ENCODE measurements at places on chromosomes 3 and 15.

DNA sequence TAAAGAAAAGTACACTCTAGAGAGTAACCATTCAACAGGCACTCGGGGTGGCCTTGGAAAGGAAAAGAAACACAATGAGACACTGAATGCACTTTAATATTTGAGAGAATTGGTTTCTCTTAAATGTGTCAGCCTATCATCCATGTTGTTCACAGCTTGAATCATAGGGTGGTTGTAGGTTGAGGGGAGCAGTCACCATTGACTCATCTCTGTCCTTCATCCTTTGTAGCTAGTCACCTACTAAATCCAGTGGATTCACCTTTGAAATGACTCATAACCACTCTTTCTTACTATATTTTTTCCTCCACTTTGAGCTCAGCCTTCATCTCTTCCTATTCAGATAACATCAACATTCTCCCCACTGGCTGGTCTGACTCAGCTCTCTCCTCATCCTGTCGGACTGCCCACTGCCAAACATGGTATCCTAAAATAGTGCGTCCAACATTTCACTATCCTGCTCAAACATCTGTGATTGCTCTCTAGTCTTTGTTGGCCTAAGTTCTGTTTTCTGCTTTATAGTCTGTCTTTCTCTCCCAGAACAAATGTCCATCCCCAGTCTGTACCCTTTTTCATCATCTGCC, 182.7 kb upstream of the GADL1 start:
- peak; percentile 68 for DNase-seq

DNA sequence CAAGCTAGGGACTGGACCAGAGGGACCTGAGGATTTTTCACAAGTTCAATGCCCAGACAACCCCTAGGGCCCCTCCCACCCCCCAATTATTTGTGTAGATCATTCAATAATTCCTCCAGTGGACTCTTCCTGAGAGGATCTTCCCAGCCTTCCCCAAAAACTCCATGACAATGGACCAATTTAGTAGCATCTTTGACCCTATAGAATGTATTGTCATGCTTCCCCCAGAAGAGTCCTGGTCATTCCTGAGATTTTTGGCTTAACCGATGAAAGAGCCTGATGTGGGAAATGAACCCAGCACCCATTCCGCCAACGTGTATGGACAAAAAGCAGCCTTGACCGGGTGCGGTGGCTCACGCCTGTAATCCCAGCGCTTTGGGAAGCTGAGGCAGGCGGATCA, 119.2 kb upstream of the RNF7 start:
- no peak for DNase-seq

DNA sequence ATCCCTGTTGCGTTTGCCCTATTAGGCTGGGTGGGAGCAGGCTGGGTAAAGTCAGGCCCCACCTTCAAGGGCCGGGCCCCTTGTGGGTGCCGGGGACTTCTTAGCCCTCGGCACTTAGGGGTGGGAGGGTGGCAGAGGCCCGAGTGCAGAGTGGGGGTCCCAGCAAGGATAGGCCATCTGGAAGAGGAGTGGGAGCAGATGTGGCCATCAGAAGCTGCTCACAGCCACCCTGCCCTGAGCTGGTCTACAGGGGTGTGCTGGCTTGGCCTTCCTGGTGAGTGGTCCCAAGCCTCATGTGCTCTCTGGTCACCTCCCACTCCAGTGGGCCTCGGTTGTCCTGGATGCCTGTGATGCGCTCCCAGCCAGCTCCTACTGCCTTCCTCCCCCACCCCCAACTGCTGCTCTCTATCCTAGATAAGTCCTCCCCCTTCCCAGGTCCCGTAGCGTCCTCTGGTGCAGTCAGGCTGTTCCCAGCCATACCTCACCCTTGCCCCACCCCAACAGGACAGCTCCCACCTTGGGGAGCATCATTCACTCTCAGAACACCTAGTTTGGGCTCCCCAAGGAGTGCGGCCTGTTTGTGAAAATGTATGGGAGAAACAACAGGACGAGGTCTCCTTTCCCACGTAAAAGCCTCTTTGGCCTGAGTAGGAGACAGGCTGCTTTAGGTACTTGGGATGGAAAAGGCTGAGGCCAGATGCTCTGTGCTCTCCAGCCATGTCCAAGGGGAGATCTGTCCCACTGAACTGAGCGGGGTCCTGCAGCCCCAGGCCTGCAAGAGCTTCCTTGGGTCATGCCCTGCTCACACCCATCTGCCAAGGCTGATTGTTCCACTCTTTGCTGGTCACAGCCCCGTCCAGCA, 24.9 kb upstream of the PLXNA1 start:
- DNase-seq = no peak

- DNase-seq = no peak
These were observed 411.5 kb upstream of the PROK2 start for GRCh38 chr3:72196377-72196929.

- DNase-seq = no peak
These were observed 2.0 kb upstream of the SLC24A1 start for GRCh38 chr15:65619626-65620290.

DNA sequence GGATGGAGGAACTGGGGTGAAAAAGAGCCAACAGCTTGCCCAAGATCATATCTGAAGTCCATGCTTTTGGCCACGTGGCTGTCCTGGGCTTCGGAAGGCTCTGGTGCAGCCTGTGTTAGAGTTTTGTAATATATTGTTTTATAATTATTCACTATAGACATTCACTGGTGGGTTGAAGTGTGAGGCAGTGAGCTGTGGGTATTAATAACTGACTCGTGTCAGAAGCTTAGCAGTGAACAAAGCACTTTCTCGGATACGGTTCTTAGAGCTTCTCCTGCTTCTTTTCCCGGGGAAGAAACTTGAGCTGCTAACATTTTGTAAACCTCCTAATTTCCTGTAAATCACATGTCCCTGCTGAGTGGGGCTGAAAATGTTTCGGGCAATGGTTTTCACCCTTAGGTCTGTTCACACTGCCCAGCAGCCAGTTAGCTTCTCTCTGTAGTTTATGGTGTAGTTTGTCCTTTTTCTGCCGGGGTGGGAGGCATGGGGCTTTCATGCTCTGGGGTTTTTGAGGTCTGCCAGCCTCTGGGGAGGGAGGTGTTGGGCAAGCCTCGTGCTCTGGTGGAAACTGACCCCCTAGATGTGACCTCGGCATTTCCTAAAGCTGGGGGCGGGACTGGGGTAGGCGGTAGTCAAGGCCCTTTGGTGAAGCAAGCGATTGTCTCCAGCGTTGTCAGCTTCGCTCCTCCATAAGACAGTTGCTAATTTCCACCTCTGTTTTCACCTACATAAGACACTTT, 1.7 kb downstream of the MRAS start:
- DNase-seq = no peak

GRCh38 chr3:64382153-64382552, 156.9 kb upstream of the PRICKLE2 start:
- no peak for DNase-seq

DNA sequence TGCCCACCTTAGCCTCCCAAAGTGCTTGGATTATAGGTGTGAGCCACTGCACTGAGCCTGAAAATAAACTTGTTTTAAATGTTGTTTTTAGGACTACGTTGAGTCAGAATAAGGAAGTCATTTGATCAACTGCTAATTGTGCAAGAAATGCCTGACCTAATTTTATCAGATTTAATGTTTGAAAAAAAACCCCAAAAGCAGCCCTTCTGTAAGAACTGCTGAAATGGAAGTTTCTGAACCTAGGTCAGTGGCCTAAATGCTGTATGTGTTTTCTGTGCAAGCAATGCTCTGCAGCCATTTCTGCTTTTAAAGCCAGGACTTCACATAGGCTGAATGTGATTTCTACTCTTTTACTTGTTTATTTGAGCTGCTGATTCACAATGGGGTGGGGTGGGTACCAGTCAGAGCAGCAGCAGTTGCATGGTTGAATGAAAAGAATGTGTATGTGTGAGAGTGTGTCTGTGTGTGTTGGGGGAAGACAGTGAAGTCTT, 6.6 kb downstream of the GPX1 start:
- peak; percentile 66 for DNase-seq

DNA sequence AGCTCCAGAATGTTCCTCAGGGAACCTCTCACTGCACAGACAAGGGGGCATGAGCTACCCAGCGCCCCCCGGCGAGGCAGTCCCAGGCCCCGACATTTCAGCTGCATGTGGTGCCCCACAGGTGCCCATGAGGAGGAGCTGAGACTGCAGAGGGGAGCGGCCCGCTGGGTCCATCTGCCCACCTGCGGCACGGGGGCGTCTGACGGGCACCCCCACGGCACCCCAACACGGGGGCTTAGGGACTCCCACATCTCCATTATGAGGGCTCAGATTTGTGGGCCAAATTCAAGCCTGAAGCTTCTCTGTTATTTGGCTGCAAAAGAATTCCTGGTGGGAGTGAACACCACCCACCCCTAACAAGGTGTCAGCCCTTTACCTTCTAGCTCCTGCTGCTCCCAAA, 258.4 kb downstream of the UACA start:
- no peak for DNase-seq

DNA sequence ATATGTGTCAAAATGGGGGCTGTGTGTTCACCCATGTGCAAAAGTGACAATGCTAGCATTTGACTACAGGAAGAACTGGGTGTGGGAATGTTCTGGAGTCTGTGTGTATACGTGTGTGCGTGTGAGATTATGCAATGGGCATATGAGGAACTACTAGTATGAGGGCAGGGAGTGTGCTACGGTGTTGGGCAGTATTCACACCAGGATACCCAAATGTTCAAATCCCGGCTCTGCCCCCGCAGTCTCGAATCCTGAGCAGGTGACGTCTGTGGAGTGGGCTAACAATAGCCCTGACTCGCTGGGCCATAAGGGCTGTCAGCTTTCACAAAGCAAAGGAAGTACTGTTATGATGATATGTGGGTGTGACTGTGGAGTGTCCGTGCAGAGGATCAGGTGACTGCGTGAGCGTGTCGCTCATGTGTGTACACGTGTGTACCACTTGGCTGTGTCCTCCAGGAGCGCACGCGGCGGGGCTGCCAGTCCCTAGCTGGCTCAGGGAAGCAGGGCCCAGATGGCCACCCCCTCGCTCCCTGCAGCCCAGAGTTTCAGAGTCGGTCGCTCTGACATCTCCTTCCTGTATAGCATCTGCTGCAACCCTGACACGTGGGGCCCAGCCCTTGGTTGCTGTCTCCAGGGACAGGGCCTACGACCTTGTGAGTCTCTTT, 27.2 kb downstream of the IQSEC1 start:
- DNase-seq = no peak

DNA sequence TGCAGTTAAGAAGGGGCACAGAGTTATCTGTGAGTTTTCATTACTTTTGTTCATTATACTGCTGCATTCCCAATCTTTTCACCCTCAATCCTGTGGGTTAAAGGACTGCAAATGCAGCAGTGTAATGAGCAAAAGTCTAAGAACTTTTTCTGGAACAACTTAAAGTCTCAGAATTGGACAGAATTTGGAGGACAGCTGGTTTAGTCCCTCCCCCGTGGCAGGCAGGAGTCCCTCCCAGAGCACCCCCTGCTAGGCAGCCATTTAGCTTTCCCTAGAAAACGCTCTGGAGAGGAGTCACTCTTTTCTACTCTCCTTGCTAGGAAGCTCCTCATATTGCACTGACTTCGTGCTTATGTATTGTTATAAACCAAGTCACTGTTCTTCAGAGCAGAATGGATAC, 156.3 kb upstream of the UBE2E1 start:
- no peak for DNase-seq

GRCh38 chr15:88179562-88179961, 77.0 kb downstream of the NTRK3 start:
- DNase-seq = no peak

DNA sequence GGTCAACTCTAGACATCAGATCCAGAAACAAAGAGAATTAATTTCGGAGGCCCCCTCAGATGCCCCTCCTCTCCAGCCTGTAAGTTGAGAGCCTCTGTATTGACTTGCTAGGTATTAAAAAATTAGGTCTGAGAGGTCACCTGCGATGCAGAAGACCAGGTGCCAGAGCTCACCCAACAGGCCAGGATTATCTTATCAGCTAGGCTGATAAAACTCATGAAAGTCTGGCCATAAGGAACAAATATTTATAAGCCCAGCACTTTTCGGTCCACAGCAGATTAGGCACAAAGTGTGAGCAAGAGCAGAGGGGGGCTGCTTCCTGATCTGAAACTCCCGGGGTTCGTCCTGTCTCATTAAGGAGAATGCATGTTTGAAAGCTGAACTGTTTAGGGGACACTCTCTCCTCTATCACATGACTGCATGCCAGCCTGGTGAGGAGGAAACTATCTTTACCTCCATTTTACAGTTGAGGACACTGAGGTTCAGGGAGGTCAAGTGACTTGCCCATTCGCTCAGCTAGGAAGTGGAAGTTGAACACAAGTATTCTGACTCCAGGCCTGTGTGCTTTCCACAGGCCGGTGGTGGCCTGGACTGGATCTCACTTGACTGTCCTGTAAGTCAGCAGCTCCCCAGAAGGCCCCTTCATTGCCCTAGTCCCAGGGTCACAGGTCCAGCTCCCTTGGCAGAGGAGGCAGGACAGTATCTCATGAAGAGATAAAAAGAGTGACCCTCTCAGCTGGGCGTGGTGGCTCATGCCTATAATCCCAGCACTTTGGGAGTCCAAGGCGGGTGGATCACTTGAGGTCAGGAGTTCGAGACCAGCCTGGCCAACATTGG, 39.6 kb upstream of the MAGEF1 start:
- DNase-seq = no peak

GRCh38 chr3:41236228-41236627, 36.9 kb downstream of the CTNNB1 start:
- DNase-seq = no peak

DNA sequence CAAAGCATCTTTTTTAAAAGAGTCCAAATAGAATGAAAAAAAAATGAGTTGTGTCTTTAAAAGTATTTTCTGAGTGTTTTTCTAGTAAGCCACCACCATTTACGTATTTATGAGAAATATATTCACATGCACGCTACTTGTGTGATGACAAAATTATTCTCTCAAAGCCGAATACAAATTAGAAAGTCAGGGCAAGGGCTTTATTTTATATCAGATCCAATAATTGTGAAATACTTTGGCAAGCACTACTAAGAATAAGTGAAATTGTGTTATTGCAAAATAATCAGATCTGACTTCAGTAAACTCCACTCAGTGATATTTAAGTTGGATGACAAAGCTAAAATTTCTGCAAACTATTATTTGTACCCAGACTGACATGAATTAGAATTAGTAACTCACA, 589.3 kb upstream of the KCNMB2 start:
- peak; percentile 33 for DNase-seq

- no peak for DNase-seq
These were observed 74.1 kb upstream of the MITF start for GRCh38 chr3:69665026-69665737.

- DNase-seq = no peak
These were observed 3.0 kb downstream of the INKA1 start for GRCh38 chr3:49805897-49806701.

GRCh38 chr3:183330881-183331280, 77.8 kb downstream of the B3GNT5 start:
- no peak for DNase-seq

GRCh38 chr3:38758557-38758956, 57.5 kb downstream of the SCN10A start:
- DNase-seq = no peak

DNA sequence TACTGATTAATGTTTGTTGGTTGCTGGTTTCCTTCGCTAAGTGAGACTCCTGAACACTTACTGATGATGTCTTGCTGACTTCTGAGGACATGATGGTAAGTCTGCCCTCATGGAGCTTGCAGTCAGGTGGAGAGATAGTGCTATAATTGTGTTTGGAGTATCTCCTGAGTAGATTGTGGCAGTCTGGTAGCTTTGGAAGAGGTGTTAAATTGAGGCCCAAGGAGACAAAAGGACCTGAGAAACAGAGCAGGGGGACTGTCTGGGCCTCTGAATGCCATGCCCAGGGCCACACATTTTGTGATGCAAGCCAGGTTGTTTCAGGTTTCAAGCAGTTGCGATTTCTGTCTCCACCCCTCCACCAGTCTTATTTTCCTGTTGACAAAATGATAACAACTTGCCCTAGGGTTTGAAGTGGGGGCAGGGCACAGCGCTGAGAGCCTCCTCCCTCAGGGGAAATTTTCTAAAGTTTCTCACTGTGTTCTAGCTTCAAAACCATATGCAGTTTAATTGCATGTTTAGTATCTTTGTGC, 16.7 kb downstream of the SMAD3 start:
- no peak for DNase-seq

Measured in AG09309 (cell line).